ENCODE measurements at places on chromosomes 13 and 19. TPM values are rescaled to one million over a fixed set of nuclear protein-coding genes. Genes with fewer than 3 reads are reported as not detected.

The ZNF723 gene
- not detected for total RNA-seq

The EHD2 gene
- total RNA-seq, result 126 TPM

The PEX11G gene
- 5.9 TPM for total RNA-seq

The DPP9 gene
- 36.5 TPM for total RNA-seq

The FARP1 gene
- 15.7 TPM for total RNA-seq

The ZNF730 gene
- 5.1 TPM for total RNA-seq

The PTGIR gene
- total RNA-seq, result 0.22 TPM

The SH2D3A gene
- total RNA-seq, result 105 TPM

The NAPSA gene
- under 0.01 TPM for total RNA-seq

The STARD13 gene
- 48.3 TPM for total RNA-seq

The SSC5D gene
- 0.22 TPM for total RNA-seq

The PGLYRP1 gene
- total RNA-seq, result not detected

The MYO1F gene
- 0.39 TPM for total RNA-seq

The CEACAM7 gene
- not detected for total RNA-seq

The RASAL3 gene
- 0.39 TPM for total RNA-seq
